ENCODE measurements at places on chromosomes 7 and 10.
A peak's percentile ranks its signal among the peaks of the same experiment; 100 is the strongest.

GRCh38 chr7:105648561-105649401 lies 67.5 kb upstream of the EFCAB10 start:
- DNase-seq = no peak

- no peak for DNase-seq
Observed at GRCh38 chr7:37663693-37664092, 19.9 kb upstream of the GPR141 start.

DNA sequence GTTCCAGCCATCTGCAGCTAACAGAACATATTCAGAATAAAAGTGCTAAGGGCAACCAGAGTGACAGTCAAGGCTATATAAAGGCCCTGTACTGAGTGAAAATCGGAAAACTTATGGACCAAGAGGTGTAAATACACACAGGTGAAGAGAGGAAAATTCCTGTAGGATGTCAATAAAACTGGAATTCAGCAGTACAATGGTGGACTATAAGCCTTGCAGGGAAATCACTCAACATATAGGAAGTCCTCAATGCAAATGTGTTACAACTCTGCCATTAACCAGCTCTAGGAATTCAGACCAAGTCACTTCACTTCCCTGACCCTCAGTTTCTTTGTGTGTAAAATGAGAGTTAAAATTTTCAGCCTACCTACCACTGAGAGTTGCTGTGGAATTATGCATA lies 7.7 kb downstream of the USP6NL start:
- DNase-seq = no peak

DNA sequence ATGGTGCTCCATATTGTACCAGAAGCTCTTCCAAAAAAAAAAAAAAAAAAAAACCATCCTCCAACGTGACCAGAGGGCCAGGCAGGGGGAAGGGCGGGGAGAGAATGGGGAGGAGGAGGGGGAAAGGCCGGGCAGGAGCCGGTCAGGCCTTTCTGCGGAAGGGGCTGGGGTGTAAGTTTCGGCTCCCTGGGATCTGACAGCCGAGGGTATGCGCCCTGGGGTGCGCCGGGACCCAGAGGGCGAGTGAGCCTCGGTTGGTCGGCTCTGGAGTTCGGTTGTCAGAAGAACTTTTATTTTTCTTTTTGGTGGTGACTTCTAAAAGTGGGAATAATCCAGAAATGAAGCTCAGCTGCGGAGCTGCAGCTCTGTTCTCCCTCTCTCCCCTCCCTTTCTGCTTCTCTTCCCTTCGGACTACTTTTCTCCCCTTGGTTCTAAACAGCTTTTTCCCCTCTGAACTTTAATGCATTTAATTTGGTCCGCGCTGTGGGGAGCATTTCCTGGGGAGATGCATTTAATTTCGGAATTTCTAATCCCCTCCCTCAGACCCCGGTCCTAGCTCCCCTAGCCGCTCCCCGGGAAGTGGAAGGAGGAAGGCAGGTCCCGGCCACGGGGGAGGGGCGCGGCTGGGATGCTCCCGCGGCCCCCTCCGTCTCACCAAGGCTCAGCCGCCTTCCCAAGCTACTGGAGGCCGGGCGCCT lies 3.9 kb upstream of the PAX2 start:
- DNase-seq = no peak

GRCh38 chr7:158827411-158828132 lies 1.7 kb downstream of the ESYT2 start:
- peak; percentile 34 for DNase-seq

All from activated naive CD4-positive, alpha-beta T cell treated with anti-CD3 and anti-CD28 coated beads, Interleukin-2, amount 10 ng/mL, durations not matched to agents 7 days and 5 days (primary cell).